ENCODE measurements at places on chromosomes 12 and 14.

DNA sequence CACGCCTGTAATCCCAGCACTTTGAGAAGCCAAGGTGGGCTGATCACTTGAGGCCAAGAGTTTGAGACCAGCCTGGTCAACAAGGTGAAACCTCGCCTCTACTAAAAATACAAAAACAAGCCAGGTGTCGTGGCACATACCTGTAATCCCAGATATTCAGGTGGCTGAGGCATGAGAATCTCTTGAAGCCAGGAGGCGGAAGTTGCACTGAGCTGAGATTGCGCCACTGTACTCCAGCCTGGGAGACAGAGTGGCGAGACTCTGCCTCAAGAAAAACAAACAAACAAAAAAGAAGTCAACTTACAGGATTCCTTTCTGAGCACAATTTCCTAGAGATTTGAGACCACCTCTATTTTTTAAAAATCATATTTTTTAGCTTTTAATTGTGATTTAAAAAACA is 45.3 kb downstream of the DGLUCY start:
- no peaks in the 10 kb centered on the region for H3K27me3 ChIP-seq
- H3K36me3 ChIP-seq, result peaks cover 43% of the 10 kb centered on the region
- no peak overlapping the region for H3K4me3 ChIP-seq
- H3K4me1 ChIP-seq, result no peaks in the 10 kb centered on the region
- H3K27ac ChIP-seq, result no peak overlapping the region
- no peak for DNase-seq

DNA sequence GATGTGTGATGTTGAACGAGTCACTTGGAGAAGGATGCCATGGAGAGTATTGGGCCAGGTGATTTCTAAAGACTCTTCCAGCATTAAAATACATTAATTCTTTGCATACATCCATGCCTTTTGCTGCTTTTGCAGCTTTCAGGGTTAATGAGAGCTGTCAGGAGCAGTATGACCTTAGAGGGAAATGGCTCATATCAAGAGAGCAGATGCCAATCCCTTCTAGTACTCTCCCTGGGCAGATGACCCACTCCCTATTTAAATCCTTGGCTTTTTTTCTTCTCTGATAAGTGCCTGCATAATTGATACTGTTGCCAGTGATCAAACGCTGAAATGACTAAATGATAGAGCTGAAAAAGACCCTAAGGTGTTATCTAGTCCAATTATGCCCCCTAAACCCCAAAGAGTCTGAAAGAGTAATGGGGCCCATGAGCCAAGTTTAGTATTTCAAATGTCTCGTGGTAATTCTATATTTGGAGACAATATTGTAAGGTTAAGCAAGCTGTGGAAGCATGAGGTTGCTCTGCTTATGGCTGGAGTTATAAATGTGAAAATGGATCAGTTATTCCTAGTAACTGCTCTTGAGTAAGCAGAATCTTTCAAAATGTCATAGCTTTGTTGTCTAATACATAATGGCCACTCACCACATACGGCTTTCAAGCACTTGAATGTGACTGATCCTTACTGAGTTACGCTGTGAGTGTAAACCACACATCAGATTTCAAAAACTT is 137.3 kb downstream of the ETV6 start:
- peaks cover 12% of the 10 kb centered on the region for H3K4me1 ChIP-seq
- H3K4me3 ChIP-seq, result no peak overlapping the region
- H3K27ac ChIP-seq, result no peak overlapping the region
- H3K27me3 ChIP-seq, result no peaks in the 10 kb centered on the region

DNA sequence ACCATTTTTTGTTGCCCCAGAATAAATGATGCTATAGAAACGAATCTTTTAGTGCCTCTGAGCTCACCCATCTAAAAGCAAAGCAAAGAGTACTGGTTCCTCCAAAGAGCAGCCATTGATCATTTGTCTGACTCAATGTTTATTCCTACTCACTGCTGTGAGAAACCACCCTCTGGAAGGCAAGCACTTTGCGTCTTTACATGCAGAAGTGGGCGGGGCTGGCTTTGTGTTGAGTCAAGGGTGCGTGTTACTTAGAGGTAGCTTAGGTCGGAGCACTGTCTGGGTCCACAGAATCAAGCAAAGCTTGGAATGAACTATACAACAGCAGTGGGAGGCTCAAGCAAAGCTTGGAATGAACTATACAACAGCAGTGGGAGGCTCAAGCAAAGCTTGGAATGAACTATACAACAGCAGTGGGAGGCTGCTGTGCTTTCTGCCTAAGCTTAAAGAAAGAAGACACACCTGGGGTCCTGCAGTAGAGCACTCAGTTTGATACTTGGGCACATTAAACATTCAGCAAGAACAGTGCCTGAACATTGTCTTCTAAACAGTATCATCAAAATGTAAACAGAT is 77.2 kb upstream of the PRICKLE1 start:
- no peaks in the 10 kb centered on the region for H3K27me3 ChIP-seq
- H3K27ac ChIP-seq, result no peak overlapping the region
- no peaks in the 10 kb centered on the region for H3K36me3 ChIP-seq
- no peak for DNase-seq
- no peaks in the 10 kb centered on the region for H3K4me1 ChIP-seq

DNA sequence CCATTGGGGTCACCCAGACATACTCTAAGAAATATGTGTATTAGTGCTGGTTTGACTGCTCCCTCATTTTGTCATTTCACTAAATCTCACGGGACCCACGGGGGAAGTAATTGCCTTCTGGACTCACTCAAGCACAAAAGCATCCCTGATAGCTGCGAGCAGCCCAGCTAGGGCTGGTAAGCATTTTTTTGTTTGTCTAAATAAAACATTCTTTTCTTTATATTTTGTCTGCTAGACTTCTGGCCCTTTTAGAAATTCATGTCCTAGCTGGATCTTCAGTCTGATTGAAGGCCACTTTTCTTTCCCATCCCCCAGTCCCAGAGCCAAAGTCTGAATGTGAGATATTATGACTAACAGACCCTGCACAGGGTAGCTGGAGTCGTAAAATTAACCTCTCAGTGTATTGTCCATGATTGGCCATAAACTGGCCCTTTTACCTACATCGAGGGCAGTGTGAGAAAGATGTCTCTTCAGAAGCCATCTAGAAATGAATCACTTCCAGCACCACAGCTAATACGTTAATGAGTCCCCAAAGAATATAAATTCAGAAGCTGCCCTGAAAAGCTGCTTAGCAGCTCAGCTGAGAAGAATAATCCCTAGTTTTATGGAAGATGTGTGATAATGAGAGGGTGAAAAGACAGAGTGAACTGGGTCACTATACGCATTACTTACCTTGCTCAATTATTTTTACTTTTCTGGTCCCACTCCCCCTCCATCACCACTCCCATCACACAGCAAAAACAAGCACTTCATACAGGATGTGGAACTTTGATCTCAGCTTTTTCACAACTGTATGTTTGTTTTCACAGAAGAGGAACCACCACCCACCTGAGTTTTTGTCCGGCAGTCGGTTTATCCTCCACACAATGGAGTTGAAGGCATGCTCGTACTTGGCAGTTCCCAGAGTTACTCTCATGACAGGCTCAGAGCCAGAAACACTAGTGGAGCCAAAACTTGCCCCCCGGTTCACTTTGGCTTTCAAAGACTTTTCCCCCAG is 55.6 kb upstream of the GTF2A1 start:
- no peaks in the 10 kb centered on the region for H3K27me3 ChIP-seq
- H3K27ac ChIP-seq, result no peak overlapping the region
- no peak overlapping the region for H3K4me3 ChIP-seq
- no peaks in the 10 kb centered on the region for H3K36me3 ChIP-seq
- no peak for DNase-seq
- H3K4me1 ChIP-seq, result no peaks in the 10 kb centered on the region

- H3K4me1 ChIP-seq, result peaks cover 8% of the 10 kb centered on the region
- H3K4me3 ChIP-seq, result no peak overlapping the region
- no peak overlapping the region for H3K27ac ChIP-seq
- H3K36me3 ChIP-seq, result no peaks in the 10 kb centered on the region
Observed at GRCh38 chr14:54715239-54715638, 148.3 kb downstream of the SAMD4A start.

GRCh38 chr14:100982762-100983161 is 79.2 kb upstream of the RTL1 start:
- no peak for DNase-seq
- H3K27ac ChIP-seq, result no peak overlapping the region
- H3K4me3 ChIP-seq, result no peak overlapping the region
- no peaks in the 10 kb centered on the region for H3K36me3 ChIP-seq
- no peaks in the 10 kb centered on the region for H3K27me3 ChIP-seq

- H3K36me3 ChIP-seq, result no peaks in the 10 kb centered on the region
- no peak overlapping the region for H3K27ac ChIP-seq
- H3K27me3 ChIP-seq, result no peaks in the 10 kb centered on the region
- no peak overlapping the region for H3K4me3 ChIP-seq
- peaks cover 19% of the 10 kb centered on the region for H3K4me1 ChIP-seq
- no peak for DNase-seq
Observed at GRCh38 chr14:50670196-50670865, 2.2 kb upstream of the SAV1 start.

- no peak overlapping the region for H3K27ac ChIP-seq
- no peak overlapping the region for H3K4me3 ChIP-seq
- peaks cover 8% of the 10 kb centered on the region for H3K4me1 ChIP-seq
- H3K36me3 ChIP-seq, result no peaks in the 10 kb centered on the region
- DNase-seq, result no peak
- no peaks in the 10 kb centered on the region for H3K27me3 ChIP-seq
Observed at GRCh38 chr14:104096318-104096717, 10.8 kb downstream of the ASPG start.

GRCh38 chr14:104600141-104600643 is 4.4 kb downstream of the TMEM179 start:
- DNase-seq, result no peak
- no peaks in the 10 kb centered on the region for H3K36me3 ChIP-seq
- H3K4me1 ChIP-seq, result no peaks in the 10 kb centered on the region
- H3K27me3 ChIP-seq, result no peaks in the 10 kb centered on the region

GRCh38 chr12:112122823-112123690 is 2.3 kb upstream of the TRAFD1 start:
- peaks cover 28% of the 10 kb centered on the region for H3K4me1 ChIP-seq
- no peak overlapping the region for H3K27ac ChIP-seq
- H3K36me3 ChIP-seq, result no peaks in the 10 kb centered on the region
- H3K4me3 ChIP-seq, result no peak overlapping the region

DNA sequence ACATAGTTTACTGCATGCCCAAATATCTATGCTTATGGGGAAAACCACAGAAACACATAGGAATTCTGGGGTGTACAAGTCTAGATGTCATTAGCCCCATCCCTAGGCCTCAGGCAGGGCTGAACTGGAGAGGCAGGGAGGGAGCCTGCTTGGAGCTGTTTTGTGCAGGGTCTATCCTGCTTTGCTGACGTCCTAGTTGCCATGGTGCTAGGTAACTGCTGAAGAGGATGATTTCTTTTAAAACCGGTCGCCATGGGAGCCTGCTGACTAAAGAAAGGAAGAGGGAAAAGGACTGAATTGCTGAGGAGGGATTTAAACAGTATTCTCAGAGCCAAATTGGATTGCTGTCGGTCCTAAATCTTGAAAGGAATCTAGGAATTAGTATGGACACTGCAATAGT is 10.7 kb downstream of the GPR19 start:
- DNase-seq, result no peak
- H3K4me3 ChIP-seq, result no peak overlapping the region

GRCh38 chr12:70609739-70610491 is 27.3 kb downstream of the PTPRB start:
- no peak overlapping the region for H3K4me3 ChIP-seq
- H3K27me3 ChIP-seq, result no peaks in the 10 kb centered on the region
- no peak overlapping the region for H3K27ac ChIP-seq
- no peaks in the 10 kb centered on the region for H3K4me1 ChIP-seq
- no peaks in the 10 kb centered on the region for H3K36me3 ChIP-seq

DNA sequence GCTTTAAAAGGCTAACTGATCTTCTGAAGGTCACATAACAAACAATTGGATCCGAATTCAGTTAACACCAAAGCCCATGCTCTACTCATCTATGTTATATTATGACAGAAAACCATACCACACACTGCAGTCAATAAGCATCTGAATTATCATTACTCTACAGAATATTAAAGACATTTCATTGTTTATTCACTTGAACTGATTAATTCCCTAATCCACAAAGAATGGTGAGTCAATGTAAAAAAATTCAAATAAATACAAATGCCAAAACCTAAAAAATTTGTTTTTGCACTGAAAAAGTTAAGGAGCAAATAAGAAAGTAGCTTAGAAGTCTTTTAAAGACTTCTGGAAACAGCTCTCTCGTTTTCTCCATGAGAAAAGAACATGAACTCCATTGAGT is 13.7 kb downstream of the NID2 start:
- H3K27me3 ChIP-seq, result no peaks in the 10 kb centered on the region
- H3K36me3 ChIP-seq, result no peaks in the 10 kb centered on the region
- DNase-seq, result no peak
- no peaks in the 10 kb centered on the region for H3K4me1 ChIP-seq
- no peak overlapping the region for H3K4me3 ChIP-seq

GRCh38 chr14:100286484-100287191 is 19.6 kb downstream of the SLC25A29 start:
- no peak for DNase-seq
- no peaks in the 10 kb centered on the region for H3K36me3 ChIP-seq
- H3K27me3 ChIP-seq, result no peaks in the 10 kb centered on the region
- peaks cover 13% of the 10 kb centered on the region for H3K4me1 ChIP-seq
- H3K27ac ChIP-seq, result no peak overlapping the region
- H3K4me3 ChIP-seq, result no peak overlapping the region

DNA sequence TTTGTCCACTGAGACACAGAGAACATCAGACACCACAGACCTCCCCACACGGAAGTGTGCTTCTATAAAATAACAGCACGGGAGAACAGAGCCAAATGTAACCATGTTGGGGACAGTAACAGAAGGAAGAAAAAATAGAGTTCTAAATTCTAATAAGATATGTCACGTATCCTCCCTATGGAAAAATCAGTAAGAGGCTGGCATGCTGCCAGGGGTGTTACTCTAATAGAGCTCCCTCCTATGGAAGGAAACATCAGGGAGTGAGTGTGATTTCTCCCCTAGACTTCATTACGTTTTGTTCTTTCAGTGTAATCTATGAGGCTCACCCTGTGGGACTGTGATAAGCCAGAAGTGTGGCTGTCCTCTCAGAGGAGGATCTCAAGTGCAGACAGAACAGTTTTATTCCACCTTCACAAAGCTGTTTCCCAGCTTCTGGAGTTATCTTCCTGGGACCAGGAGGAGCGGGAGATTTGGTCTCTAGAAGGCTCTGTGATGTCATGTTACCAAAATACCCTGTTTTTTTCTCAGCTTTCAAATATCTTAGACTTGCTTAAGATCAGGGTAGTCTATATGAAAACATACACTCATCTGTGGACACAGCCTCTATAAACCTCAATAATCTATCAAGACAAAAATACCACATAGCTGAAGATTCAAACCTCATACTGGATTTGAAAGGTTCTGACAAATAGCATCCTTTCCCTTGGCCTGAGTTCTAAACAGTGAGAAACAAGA is 69.3 kb downstream of the ZFC3H1 start:
- peaks cover 4% of the 10 kb centered on the region for H3K27me3 ChIP-seq
- H3K4me3 ChIP-seq, result no peak overlapping the region
- no peaks in the 10 kb centered on the region for H3K4me1 ChIP-seq
- no peaks in the 10 kb centered on the region for H3K36me3 ChIP-seq

DNA sequence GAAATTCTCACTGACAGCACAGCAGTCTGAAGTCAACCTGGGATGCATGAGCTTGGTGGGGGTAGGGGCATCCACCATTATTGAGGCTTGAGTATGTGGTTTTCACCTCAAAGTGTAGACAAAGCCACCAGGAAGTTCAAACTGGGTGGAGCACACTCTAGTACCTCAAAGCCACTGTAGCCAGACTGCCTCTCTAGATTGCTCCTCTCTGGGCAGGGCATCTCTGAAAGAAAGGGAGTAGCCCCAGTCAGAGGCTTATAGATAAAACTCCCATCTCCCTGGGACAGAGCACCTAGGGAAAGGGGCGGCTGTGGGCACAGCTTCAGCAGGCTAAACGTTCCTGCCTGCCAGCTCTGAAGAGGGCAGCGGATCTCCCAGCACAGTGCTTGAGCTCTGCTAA is 143.0 kb downstream of the KITLG start:
- DNase-seq, result no peak
- no peaks in the 10 kb centered on the region for H3K4me1 ChIP-seq
- no peaks in the 10 kb centered on the region for H3K27me3 ChIP-seq
- H3K27ac ChIP-seq, result no peak overlapping the region

All from CD4-positive, alpha-beta memory T cell (primary cell).